ENCODE measurements at places on chromosomes 2 and 18.

DNA sequence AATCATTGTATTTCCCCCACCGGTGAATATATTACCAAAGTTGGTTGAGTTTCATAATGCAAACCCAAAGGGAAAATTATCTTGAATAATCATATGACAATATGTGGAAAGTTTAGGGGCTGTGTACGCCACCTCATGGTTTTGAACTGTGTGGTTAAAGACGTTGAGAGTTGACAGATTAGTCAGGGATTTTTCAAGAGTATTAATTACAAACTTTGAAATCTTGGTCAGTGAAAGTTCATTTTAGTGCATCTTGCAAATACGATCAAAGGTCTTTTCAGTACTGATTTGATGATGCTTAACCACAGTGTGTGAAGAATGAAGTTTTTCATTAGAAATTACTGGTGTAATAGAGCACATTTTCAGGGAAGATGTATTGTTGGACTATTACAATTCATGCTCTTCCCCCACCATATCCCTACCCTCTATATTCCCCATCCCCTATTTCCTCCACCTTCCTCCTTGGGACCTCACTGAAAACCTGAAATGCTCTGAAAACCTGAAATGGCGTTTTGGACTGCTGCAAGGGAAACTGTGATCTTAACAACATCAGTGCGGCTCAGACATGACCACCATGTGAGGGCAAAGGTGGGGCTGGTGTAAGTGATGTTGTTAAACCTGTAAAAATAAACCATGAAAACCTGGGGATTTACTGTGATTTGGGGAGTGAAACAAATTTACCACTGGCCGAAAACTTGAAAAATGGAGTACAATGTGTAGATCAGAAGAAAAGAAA lies 4.5 kb upstream of the BCL2L11 start:
- no peak for DNase-seq

GRCh38 chr2:5121121-5121520 lies 571.1 kb upstream of the SOX11 start:
- no peak for DNase-seq

DNA sequence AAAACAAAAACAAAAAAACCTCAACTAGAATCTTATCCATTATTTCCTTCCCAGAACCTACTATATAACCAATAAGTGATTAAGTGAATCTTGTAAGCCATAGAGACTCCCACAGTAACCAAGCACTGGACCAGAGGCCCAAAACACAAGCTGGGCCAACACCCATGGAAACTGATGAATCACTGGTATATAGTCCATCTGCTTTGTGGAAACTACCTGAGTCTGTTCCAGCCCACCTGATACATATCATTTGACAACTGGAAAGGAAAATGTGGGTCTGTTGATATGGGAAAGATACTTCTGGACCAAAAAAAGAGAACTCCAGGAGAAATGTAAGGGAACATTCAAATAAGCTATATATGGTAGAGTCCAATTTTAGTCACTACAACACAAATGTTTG lies 252.8 kb downstream of the MREG start:
- DNase-seq, result no peak

GRCh38 chr2:106700616-106701015 lies 185.4 kb downstream of the ST6GAL2 start:
- DNase-seq, result no peak

DNA sequence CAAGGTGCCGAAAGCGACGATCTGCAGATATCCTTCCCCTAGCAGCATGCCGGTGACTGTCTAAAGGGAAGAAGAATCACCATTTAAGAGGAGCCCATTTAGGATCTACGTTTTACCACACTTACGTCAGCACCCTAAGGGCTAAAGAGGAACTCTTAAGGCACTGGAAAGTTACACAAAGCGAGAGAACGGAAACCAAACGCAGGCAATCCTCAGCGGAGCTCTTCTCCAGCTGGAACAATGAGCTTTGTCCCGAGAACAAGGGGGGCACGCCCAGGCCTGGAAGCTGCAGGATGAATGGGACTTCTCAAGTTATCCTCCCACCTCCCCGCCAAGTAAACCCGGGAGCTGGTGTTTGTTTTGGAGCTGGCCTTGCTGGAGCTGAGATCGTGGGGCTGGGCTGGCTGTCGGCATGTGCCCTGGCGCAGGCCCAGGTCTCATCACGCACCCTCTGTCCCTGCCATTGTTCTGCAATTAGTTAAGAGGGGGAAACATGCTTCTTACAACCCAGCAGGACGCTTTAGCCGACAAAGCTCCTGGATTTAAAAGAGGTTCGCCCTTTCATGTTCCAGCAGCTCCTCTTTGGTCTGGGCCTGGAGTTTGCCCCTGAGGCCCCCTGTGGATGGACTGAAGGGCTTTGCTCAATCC lies 36.4 kb downstream of the PXDN start:
- DNase-seq, result peak; percentile 61

- no peak for DNase-seq
Observed at GRCh38 chr2:46366668-46367052, 69.5 kb downstream of the EPAS1 start.

- no peak for DNase-seq
Observed at GRCh38 chr18:26293982-26294381, 67.7 kb downstream of the TAF4B start.

DNA sequence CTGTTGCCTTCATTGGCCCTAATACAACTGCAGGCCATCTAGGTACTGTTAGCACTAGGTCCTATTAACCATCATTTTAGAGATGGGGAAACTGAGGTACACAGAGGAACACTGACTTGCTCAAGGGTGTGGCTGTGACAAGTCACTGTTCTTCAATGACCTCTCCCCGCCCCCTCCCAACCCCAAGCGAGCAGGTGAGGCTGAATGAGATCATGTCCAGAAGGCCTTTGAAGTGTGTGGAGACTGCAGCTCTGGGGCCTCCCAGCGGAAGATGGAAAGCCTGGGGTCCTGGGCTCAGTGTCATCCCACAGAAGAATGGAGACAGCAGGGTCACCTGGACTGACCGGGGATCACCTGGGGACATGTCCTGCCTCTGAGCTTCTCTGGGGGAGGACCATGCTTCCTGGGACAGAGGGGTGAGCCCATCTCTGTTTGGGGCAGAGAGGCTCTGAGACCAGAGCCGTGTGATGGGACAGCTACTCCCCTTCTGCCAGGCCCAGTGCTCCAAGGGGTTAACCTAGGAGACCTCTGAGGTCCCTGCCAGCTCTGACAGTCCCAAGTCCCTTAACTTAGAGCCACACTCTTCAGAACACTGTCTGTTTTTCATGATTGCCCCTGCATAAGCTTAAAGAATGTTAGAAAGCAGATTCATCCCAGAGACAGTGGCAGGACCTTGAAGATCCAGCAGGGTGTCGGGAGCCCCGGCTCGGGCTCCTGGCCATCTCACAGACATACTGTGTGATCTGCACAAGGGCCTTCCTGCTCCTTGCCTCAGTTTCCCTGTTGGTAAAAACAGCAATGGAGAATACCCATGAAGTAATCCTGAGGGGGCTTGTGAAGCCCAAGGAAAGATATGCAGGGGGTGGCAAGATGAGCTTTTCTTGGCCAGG lies 16.7 kb upstream of the FOSL2 start:
- no peak for DNase-seq

DNA sequence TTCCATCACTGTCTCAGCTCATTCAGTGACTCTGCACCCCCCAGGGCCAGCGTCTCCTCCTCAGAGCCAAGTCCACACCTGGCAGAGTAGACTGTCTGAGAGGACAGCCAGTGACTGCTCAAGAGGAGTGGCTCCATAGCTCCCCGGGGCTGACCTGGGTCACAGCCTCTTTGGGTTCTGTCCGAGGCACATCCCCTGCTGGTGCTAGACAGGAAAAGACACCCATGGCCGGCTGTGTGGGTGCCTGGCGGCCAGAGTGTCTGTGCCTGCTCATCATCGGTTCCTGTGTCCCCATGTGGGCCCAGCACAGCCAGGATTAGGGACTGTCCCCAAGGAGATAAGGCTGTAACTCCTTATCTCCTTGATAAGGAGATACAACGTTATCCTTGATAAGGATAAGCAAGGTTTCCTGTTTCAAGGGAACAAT lies 3.5 kb upstream of the CROCC2 start:
- DNase-seq, result no peak

DNA sequence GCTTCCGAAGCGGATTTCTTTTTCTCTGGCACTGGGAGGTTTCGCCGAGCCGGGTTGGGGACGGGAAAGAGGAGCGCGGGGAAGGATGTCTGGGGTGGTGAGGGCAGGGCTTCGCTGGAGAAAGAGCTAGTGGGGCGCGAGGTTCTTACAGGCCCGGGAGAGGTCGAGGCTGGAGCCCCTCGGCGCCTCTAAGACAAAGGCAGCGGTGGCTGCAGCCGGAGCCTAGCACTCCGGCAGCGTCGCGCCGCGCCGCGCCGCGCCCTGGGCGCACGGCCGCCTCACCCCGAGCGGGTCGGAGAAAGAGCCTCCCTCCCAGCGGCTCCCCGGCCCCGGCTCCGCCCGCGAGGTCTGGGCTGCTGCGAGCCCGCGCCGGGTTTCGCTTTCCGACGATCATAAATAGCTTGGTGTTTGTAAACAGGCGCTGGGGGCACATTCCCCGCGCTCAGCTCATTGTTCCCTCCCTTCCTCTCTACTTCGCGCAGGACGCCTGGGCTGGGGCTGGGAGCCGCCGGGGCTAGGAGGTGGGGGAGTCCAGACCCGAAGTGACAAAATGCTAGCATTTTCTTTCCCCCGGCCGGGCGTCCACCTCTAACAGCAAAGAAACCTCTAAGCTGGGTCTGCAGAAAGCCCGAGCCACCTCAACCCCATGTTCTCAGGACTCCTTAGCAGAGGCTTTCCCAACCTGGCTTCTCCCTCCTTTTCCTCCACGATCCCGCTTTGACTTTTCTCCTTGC lies 813 bp upstream of the MEIS1 start:
- DNase-seq, result no peak

DNA sequence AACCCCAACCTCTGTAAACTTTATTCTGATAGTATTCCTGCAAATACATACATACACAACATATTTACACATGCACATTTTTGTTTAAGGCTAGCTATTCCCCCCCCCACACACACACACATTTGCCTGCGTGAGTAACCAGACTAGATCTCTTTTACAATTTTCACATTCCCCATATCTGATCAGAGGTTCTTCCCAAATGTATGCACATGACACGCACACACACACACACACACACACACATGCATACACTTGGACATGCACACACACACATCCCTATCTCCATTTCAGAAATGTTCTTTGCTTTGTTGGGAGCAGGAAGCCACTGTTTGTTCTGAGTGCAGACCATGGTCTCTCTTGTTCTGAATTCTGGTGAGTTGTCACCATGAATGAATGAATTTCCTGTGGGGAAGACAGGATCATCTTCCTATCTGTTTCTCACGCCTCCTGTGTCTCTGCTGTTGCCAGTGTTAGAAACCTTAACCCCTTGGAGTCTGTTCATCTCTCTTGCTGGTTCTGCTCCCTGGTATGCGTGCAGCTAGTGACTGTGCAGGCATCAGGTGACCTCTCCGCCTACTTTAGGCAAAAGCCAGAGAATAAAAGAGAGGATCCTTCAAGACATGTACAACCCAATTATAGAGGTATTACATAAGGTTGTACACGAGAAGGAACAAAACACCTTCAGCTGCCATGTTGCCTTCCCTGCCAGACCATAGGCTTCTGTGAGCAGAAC lies 251.0 kb upstream of the RAB12 start:
- DNase-seq, result no peak

GRCh38 chr18:29549759-29550158 lies 1372.8 kb upstream of the CDH2 start:
- no peak for DNase-seq

DNA sequence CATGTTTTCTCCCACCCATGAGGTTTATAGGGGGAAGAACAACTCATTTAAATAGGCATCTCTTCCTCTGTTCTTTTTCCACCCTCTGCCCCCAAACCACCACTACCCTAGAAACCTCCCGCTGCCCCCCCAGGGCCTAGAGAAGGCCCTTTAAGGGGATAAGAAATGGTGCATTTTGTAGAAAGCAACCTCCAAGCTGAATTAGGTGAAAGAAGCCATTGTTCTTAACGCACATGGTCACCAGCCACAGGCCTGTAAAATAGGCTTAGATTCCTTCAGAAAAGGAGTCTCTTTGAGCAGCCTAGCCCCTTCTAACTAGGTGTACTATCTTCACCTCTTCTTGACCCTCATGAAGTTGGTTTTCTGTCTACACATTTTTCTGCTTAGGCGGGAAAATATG lies 118.6 kb upstream of the SP5 start:
- DNase-seq, result no peak

DNA sequence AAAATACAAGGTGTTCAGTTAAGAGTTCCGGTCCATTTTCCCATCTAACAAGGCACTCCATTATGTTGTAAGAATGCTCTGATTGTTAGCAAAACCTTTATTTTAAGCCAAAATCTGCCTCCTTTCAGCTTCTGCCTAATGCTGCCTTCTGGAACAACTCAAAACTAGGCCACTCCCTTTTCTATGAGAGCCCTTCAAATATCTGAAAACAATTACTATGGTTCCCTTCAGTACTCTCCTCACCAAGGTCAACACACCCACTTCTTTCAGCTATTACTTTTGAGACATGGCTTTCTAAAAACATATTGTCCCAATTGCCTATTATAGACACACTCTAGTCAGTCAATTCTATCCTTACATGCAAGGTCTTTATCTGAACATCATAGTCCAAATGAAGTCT lies 429.4 kb downstream of the ERBB4 start:
- DNase-seq, result no peak

DNA sequence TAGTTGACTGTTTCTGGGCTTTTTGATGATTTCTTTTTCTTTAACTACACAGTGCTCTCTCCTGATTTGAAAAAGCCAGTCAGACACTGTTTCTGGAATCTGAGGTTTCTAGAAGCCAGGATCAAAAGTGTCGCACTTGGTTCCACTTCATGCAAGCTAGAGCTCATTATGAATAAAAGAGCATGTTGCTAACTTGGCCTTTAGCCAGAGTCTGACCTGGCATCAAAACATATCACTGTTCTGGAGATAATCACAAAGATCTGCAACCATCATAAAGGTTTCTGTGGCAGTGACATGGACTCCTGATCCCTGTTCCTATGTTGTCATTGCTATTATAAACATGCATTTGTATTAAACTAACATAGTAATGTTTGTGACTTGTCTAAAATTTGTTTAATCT lies 76.1 kb upstream of the MAPRE2 start:
- no peak for DNase-seq

DNA sequence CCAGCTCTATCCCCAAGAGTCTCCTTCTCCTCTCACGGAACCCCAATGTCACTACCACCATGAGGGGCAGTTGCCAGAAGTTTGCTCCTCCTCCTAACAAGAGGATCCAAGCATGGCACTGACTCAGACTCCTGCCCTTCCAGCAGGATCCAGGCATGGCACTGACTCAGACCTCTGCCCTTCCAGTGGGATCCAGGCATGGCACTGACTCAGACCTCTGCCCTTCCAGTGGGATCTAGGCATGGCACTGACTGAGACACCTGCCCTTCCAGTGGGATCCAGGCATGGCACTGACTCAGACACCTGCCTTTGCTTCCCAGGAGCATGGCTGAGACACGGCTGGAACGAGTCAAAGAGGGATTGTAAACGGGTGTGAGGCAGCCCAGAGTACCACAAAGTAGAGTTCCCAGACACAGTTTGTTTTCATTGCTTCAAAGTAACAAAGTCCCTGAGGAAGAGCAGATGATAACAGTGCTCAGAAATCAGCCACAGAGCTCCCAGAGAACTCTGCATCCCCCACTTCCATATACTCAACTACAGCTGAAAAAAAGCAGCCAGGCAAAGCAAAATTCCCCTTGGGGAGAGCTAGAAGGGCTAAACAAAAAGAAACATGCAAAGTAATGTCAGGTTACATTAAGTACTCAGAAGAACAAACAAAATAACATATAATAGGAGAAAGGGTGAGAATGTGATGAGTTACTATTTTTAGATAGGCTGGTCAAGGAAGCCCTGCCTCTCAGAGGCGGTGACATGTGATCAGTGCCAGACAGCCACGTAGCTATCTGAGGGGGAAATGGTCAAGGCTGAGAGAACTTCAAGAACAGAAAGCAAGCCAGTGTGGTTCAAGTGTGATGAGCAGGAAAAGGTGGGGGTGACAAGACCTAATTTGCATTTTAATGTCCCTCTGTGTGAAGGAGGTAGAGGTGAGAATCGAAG lies 3.0 kb downstream of the BUB1 start:
- no peak for DNase-seq

Measured in neuronal stem cell (in vitro differentiated cells).